ENCODE measurements at places on chromosomes 4 and X.

DNA sequence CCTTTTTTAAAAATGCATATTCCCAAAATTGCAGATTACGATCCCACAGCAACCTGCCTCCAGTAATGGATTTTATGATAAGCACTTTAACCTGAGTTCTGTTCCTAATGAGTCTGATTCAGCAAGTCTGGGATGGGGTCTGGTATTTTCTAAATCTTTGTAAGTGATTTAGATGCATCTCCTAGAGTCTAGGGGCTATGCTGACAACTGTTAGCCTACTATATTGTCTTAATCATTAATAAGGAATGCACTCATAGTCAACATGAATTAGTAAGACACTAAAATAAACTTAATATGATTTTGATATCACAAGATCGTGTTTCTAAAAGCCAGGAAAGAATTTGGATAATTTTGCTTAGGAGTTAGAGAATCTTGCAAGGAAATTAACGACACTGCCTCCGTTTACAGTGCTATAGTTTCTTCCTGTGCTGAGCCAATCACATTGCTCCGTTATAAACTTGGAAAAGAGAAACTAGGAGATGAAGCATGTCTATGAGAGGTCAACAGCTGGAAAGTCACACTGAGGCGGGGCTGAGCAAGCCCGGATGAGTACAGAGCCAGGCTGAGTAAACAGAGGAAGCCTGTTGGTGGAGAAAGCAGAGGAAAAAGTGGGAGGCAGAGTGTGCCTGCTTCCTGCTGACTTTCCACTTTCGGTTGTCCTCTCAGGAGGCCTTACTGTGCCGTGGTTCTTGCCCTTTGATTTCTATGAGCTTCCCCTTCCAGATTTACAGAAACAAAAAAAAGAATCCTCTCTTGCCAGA, 5.4 kb downstream of the SCARB2 start:
- no peak for DNase-seq

DNA sequence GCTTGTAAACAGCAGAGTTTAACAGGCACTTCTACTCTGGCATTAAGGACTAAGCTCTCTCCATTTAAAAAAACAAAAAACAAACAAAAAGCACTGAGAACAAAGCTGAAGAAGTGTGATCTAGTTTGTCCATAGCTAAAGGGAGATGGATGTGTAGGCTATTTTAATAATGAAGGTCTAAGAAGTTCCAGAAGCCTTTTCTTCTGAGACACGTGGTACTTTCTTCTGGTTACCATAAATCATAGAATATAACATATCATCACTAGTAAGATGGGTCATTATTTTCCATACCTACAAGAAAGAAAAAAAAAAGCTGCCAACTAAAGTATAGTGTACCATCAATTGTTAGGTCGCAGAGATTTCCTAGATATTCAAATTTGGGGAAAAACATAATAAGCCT, 722 bp upstream of the NBDY start:
- no peak for DNase-seq

GRCh38 chr4:156298230-156298629, 344.6 kb upstream of the CTSO start:
- DNase-seq: no peak

DNA sequence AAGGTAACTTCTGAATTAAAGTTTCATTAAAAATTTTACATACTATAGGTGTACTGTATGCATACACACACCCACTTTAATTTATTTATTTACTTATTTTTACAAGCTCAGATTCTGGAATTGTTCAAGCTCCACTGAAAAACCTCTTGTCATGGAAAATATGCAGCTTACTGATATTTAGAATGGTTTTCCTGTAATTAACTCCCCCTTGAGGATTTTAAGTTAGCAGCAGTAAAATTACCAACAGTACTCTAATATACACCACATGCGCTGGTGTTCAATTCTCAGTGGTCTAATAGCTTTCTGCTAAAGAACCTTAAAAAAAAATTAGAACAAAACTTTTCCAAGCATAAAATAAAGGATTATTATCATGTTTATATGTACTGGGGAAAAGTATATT, 12.0 kb downstream of the MAB21L2 start:
- DNase-seq: no peak

GRCh38 chr4:175469514-175469913, 342.6 kb downstream of the GPM6A start:
- DNase-seq: no peak

GRCh38 chr4:102193145-102193544, 152.1 kb downstream of the SLC39A8 start:
- no peak for DNase-seq

DNA sequence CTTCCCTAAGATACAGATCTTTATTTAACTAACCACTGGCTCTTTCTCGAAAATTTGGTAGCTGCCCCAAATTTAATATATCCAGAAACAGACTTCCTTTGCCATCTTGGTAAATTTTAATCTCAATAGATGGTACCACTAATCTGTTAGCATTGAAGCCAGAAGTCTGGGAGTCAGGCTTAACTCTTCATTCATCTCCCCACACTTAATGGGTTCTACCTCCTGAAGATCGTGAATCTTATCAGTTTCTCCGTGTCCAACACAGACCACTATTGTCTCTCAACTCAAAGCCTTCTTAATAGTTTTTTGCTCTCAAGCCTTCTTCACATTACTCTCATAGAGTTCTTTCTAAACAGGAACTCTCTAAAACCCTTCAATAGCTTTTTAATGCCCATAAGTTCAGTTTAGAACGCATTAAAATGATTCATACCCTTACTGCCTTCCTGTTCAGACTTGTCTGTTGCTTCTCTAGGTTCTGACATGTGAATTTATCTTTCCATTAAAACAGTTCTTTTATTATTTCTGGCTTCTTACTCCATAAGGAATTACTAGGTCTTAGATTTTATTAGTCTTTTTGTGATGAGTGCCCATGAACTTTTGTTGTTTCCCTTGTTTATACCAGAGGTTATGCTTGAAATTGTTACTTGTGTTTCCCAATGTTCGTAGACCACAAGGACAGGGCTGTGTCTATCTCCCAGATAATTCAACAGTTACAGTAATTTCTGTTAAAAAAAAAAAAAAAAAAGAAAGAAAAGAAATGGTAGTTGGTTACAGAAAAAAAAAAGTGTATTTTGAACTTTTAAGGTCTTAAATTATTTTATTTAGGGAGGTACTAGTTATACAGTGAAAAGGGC, 54.7 kb downstream of the SMARCAD1 start:
- DNase-seq: no peak

GRCh38 chrX:124097116-124097515, 135.6 kb downstream of the STAG2 start:
- no peak for DNase-seq

- no peak for DNase-seq
These were observed 9.8 kb downstream of the ARAF start for GRCh38 chrX:47570794-47571193.

DNA sequence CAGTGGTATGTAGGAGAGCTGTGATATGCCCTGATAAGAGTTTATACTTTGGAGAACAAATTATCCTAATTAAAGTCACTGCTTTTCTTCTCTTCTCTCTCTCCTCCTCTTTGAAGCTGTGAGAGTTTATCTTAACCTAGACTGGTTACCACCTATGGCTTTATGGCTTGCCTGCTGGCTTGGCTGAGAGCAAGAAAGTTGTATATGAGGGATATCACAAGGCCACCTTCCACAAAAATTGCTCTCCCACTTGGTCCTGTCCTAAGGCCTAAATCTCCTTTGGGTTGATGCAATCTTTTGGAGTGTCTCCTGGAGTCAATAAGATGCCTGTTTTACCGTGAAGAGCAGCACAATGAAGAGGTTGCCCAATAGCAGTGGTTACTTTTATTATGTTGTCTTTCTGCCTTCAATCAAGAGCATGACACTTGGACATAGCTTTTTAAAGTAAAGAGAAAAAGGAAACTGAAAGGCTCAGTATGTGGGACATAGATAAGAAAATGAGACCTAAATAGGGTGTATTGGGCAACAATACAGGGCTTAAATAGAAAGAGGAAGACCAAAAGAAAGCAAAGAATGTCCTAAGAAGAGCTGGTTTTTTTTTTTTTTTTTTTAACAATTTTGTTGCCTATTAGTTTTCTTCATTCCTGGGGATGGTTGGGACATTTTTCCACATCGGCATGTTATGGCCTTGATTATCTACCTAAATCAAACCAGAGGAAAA, 9.2 kb downstream of the GUCY1A1 start:
- DNase-seq: no peak

DNA sequence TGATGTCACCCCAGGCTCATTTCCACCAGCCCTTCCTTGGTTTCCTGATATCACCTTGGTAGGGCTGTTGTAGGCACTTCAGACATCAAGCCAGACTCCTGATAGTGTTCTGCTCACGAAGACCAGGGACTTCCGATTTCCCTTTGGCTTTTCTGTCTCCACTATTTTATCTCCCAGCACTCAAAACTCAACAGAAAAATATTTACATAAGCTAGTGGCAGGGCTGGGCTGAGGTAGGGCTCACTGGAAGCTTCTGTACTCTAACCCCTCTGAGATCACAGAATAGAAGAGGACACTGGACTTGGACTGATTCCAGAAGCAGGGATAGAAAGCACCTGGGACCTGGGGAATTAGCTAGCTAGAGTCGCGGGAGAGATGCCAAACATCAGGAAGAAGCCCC, 34.4 kb upstream of the EFNB1 start:
- DNase-seq: no peak

DNA sequence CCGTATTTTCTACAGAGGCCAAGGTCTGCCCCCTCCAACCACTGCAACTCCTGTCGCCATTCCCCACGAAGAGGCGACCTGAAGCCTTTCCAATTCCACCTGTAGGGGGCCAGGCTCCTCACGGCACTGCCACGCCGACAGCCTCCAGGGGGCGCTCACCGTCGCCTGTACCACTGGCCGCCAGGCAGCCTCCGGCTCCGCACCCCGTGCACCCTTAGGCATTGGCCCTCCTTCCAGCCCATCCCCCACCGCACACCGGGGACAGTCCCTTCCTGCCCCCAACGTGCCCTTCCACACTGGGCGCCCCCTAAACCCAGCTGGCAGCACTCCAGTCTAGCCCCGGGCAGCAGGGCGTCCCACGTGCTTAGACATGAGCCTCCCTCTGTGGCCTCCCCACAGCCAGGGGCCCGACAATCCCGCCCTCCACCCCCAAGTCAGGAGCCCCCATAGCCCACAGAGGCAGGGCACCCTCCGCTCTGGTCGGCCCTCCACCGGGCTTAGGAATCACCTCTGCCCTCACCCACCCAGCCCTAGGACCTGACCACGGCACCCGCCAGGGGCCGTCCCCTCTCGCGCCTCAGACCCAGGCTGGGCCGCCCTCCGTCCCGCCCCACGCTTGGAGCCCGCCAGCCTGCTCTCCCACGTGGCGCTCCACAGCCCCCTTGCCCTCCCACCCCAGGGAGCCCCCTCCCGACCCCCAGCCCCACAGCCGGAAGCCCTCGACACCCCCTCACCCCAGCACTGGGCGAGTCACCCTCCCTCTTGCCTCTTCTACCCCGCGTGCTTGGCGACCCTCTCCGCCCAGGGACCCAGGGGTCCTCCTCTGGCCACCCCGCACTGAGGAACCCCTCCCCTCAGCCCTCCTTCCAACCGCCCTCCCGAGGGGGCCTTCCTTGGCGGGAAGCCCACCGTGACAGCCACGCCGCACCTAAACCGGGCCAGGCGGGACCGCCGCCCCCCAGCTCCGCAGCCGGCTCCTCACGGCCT, 711 bp downstream of the PNMA6E start:
- no peak for DNase-seq

DNA sequence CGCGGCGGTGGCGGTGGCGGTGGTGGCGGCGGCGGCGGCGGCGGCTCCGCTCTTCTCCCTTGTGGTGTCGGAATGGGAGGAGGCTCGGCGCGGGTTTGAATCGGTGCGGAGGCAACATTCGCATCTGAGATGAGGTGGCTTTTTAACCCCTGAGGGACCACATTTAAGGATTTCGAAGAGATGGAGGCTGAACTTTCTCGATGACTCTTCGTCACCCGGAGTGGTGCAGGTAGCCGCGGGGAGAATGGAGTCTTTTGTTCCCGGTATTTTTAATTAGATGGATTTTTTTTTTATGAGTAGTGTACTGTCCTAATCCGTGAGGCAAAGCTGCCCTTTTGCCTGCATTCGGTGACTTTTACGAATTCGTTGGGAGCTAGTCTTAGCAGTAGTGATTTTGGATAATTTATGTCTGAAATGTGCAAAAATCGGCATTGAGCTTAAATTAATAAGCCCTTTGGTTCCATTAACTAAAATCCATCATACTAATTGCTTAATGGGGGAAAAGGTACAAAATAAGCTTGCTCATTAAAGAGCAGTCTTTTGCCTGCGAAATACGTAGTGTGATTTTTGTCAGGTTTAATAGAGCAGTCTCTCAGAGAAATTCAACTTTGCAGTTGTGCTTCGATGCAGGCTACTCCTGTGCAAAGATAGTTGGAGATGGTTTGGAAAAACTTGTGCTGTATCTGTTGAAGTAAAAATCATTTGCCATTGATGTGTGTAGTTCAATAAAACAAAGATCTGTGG, 206.2 kb downstream of the TENM3 start:
- DNase-seq: no peak

DNA sequence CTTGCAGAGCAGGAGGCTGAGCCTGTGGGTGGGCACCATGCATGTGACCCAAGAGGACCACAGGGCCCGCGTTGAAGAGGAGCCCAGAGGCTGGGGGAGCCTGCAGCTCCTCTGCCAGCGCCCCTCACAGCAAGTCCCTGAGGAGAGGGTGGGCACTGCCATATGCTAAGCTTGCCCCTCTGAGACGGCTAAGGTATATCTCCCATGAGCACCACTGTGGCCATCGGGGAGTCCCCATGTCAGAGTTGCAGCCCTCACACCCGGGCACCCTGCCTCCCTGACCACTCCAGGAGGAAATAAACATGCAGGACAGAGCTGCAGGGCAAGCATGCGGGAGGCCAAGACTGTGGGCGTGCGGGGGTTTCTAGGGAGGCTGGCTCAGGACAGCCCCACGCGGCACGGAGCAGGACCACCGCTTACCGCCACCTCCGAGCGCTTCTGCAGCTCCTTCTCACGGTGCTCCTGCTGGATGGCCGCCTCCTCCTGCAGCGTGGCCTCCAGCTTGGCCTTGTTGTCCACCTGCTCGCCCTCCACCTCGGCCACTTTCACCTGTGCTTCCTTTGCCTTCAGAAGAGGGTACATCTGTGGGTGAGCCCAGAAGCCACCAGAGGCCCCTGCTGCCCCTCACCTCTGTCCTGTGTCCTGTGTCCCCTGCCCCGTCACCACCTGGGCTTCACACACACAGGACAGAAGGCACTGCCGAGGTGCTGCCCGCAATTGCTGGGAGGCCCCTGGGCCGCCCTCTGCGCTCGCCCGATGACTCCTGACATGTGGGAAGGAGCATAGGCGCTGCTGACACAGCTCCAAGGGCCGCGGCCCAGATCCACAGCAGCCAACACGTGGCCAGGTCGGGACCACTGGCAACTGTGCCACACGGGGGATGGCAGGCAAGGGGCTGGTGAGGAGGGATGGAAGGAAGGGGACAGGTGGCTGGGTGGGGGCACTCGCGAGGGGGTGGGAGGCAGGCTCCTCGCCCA, 29.8 kb downstream of the FGFR3 start:
- no peak for DNase-seq

DNA sequence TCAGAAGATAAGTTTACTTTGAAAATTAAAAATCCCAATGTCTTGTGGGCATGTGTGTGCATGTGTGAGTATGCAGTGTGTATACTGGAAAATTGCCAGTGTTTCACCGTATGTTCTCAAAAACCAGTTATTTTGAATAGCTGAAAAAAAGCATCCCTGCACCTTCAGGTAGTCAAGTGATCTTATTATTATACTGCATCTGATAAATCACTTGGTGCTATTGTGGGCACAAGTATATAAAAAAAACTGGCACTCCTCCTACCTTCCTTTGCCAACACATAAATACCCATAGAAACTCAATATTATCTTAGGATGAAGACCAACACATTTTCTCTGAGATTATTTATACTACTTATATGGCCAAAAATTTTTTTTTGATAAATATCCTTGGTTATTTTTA, 91.5 kb upstream of the MAP9 start:
- DNase-seq: no peak

Measured in naive B cell (primary cell).